ENCODE measurements at places on chromosomes 12 and 14. TPM values are rescaled to one million over a fixed set of nuclear protein-coding genes. Genes with fewer than 3 reads are reported as not detected.

C1S gene
- 715 TPM for total RNA-seq

GNPNAT1 gene
- total RNA-seq = 15.8 TPM

MYBPC1 gene
- total RNA-seq = 1.5 TPM

ARHGDIB gene
- 223 TPM for total RNA-seq

ACRBP gene
- total RNA-seq = 9.1 TPM

FGD6 gene
- 8.4 TPM for total RNA-seq

RASSF9 gene
- total RNA-seq = 2.4 TPM

PDE3A gene
- 110 TPM for total RNA-seq

YARS2 gene
- total RNA-seq = 14.2 TPM

PCNX1 gene
- total RNA-seq = 52.3 TPM

SLCO1A2 gene
- not detected for total RNA-seq

HOMEZ gene
- 6.2 TPM for total RNA-seq

OTX2 gene
- total RNA-seq = not detected

CMA1 gene
- not detected for total RNA-seq

KERA gene
- not detected for total RNA-seq

FAM90A1 gene
- total RNA-seq = not detected

C14orf132 gene
- total RNA-seq = 23.0 TPM

TCHP gene
- 13.5 TPM for total RNA-seq

AKAP3 gene
- total RNA-seq = 3.3 TPM

TAS2R7 gene
- total RNA-seq = not detected
